ENCODE measurements at places on chromosomes 2 and 18.

GRCh38 chr2:205868773-205869333, 186.6 kb downstream of the NRP2 start:
- no peaks in the 10 kb centered on the region for H3K36me3 ChIP-seq
- no peak for DNase-seq
- H3K4me1 ChIP-seq: no peaks in the 10 kb centered on the region
- no peak overlapping the region for H3K4me3 ChIP-seq
- H3K27ac ChIP-seq: no peak overlapping the region

GRCh38 chr18:74508366-74508765, 12.2 kb downstream of the CNDP2 start:
- H3K27ac ChIP-seq: no peak overlapping the region
- H3K27me3 ChIP-seq: no peaks in the 10 kb centered on the region
- H3K36me3 ChIP-seq: peaks cover 87% of the 10 kb centered on the region

GRCh38 chr18:43847164-43848091, 570.1 kb upstream of the SYT4 start:
- H3K27ac ChIP-seq: peak overlapping the region; percentile 38
- no peaks in the 10 kb centered on the region for H3K27me3 ChIP-seq
- H3K36me3 ChIP-seq: no peaks in the 10 kb centered on the region
- no peak overlapping the region for H3K4me3 ChIP-seq

- no peak overlapping the region for H3K27ac ChIP-seq
- no peak for DNase-seq
- H3K4me1 ChIP-seq: no peaks in the 10 kb centered on the region
- H3K36me3 ChIP-seq: no peaks in the 10 kb centered on the region
- H3K4me3 ChIP-seq: no peak overlapping the region
Measured at GRCh38 chr18:66638856-66639629, 35.2 kb upstream of the CDH19 start.

- H3K27ac ChIP-seq: no peak overlapping the region
- no peak for DNase-seq
- peaks cover 96% of the 10 kb centered on the region for H3K36me3 ChIP-seq
- no peak overlapping the region for H3K4me3 ChIP-seq
Measured at GRCh38 chr2:233487748-233488345, 78.7 kb downstream of the USP40 start.

DNA sequence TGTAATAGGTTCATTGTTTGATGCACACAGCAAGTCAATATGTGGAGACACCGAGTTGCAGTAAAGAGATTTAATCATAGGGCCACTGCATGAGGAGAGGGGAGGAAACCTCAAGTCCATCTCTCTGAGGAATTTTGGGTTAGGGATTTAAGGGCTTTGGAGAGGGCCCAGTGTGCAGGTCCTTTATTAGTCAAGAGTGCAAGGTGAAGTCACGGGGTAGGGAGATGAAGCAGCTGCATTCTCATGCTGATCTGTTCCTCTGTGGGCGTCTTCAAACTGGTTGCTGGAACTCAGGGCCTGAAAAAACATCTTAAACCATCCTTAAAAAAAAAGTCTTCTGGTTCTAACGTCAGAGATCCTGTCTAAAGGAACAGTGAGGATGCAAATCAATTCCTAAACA, 131.6 kb downstream of the NXPH2 start:
- H3K4me3 ChIP-seq: no peak overlapping the region
- H3K27me3 ChIP-seq: no peaks in the 10 kb centered on the region

DNA sequence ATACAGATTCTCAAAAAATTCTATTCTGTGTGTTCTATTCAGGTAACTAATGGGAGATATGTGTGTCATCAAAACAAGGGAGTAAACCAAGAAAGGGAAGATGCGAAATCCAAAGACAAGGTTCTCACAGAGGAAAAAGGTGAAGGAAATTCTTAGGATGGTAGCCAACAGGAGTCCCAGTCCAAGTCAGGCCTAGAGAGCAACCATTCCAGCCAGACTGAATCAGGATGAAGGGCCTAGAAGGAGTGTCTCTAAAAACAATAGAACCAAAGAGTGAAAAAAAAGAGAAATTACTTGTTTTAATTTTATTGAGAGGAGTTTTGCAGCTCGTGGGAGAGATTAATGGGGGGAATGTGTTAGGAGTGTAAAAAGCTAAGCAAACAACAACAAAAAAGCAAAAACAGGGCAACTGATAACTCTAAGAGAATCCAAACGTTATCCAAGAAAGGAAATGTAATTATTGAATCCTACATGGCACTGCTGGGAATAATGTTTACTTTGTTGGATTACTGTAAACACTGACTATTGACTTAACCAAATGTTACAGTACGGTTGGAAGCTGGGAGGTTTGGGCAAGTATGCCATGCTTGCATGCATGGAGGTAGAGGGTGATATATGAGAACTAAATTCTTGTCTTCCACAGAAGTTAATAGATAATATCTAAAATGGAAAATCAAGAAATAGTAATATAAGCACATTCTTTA, 12.3 kb downstream of the MAP3K20 start:
- H3K27ac ChIP-seq: no peak overlapping the region
- H3K27me3 ChIP-seq: no peaks in the 10 kb centered on the region
- H3K4me3 ChIP-seq: no peak overlapping the region
- no peak for DNase-seq
- H3K36me3 ChIP-seq: peaks cover 13% of the 10 kb centered on the region

DNA sequence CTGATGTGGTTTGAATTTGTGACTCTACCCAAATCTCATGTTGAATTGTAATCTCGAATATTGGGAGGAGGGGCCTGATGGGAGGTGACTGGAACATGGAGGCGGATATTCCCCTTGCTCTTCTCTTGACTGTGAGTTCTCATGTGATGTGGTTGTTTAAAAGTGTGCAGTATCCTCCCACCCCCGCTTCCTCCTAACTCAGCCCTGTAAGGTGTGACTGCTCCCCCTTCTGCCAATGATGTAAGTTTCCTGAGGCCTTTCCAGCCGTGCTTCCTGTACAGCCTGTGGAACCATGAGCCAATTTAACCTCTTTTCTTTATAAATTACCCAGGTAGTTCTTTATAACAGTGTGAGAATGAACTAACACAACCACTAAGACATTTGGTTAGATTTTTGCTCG, 458.4 kb downstream of the THSD7B start:
- no peak for DNase-seq
- no peak overlapping the region for H3K27ac ChIP-seq
- H3K36me3 ChIP-seq: no peaks in the 10 kb centered on the region
- H3K4me3 ChIP-seq: no peak overlapping the region

DNA sequence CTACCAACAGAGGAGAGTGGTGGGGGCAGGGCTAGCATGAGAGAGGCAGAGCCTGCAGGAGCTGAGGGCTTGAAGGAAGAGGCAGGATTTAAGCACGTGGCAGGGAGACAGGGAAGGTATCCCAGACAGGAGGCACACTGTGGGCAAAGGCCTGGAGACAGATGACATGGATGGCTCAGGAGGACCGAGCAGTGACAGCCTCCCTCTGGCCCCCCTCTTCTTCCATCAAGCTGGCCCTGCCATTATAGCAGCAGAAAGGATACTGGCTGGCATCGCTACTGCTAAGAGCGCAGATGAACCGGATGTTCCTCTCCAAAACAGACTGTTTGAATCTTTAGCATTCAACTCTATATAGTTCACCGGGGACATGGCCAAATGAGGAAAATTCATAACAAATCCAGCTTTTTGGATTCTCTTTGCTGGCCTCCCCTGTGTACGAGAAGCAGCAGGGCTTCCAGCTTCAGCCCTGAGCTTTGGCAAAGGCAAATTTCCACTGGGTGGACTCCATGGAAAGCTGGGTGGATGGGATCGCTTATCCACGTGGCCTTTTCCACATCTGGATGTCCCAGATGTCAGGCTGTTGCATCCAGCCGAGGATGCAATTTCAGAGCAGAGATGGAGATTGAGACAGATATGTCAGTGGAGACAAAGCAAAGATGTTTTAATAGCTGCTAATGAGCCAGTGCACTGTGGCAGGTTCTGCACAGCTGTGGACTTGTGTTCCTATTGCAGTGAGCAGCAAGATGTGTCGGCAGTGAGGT, 36.2 kb downstream of the CAPN13 start:
- no peak overlapping the region for H3K27ac ChIP-seq
- H3K4me1 ChIP-seq: no peaks in the 10 kb centered on the region
- no peak for DNase-seq
- no peak overlapping the region for H3K4me3 ChIP-seq

DNA sequence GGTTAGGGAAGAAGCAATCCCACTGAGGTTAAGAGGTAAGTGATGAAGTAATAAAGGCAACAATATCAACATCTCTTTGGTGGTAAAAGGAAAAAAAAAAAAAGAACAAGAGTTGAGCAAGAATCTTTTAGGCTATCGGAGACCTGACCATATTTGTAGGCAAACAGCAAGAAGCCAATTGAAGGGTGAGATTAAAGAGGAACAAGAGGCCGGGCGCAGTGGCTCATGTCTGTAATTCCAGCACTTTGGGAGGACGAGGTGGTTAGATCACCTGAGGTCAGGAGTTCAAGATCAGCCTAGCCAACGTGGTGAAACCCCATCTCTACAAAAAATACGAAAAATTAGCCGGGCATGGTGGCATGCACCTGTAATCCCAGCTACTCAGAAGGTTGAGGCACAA, 11.3 kb downstream of the VPS54 start:
- H3K27me3 ChIP-seq: no peaks in the 10 kb centered on the region
- H3K27ac ChIP-seq: no peak overlapping the region
- H3K4me3 ChIP-seq: no peak overlapping the region
- H3K36me3 ChIP-seq: peaks cover 15% of the 10 kb centered on the region
- H3K4me1 ChIP-seq: peaks cover 40% of the 10 kb centered on the region

DNA sequence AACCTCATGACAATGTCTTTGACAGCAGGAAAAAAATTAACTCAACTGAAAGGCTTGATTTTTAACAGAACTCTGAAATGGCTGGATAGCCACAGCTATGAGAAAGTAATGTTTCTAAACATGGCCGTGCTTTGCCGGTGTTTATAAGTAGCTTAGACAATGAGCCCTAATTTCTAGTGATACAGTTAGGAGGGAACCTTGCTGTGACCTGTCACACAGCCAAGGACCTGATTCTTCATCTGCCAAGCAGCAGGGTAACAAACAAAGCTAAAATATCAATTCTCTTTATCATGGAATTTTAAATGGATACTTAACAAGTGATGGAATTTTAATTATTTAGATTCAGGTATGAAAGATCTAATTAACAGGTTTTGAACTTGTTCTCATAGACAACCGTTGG, 24.3 kb upstream of the DYNC2LI1 start:
- no peak for DNase-seq
- no peaks in the 10 kb centered on the region for H3K36me3 ChIP-seq
- no peak overlapping the region for H3K27ac ChIP-seq
- H3K4me3 ChIP-seq: no peak overlapping the region

DNA sequence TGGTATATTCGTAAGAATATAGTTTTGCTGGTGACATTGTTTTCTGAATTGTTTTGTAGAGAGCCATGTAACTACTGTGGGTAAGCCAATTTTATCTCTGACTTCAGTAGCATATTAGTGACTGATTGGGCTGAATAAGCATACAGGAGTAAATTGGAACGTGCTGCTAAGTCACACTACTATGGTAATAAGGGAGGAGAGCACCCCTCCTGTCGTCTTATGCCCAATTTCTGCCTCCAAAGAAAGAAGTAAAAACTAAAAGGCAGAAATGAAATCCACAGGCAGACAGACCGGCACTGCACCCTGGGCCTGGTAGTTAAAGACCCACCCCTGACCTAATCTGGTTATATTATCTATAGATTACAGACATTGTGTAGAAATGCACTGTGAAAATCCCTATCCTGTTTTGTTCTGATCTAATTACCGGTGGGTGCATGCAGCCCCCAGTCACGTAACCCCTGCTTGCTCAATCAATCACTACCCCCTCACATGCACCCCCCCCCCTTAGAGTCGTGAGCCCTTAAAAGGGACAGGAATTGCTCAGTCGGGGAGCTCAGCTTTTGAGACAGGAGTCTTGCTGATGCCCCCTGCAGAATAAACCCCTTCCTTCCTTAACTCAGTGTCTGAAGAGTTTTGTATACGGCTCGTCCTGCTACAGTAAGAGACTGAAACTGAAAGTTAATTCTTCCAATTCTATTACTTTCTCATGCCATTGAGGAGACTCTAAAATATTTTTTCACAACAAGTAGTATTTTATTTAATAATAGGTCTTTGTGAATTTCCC, 167.0 kb downstream of the ZNF804A start:
- H3K27me3 ChIP-seq: no peaks in the 10 kb centered on the region
- H3K36me3 ChIP-seq: no peaks in the 10 kb centered on the region
- peak overlapping the region; percentile 24 for H3K27ac ChIP-seq

DNA sequence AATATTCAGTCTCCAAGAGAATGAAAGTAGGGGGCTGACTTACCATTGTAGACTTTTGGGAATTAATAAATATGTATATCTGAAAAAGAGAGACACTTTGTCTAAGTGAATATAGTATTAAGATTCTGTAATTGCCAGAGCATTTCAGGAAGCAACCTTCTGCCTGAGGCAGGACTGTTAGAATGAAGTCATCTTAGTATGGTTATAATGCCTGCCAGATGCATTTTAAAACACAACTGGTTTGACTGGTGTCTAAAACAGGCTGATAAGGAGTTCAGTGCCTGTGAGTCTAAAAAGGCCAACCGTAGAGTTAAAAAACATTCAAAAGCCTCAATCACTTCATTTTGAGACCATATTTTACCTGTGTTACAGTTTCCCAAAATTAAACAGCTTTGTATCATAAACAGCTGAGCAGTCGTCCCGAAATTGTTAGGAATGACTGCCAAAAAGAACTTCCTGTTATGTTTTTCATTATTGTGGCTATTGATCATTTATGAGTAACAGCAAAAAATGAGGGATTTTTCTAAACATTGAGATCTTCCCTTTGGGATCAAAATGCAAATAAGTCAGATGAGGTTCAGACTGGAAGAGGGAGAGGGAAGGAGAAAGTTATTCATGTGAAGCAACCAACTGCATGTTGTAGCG, 443.9 kb downstream of the PID1 start:
- H3K4me1 ChIP-seq: no peaks in the 10 kb centered on the region
- H3K4me3 ChIP-seq: no peak overlapping the region
- DNase-seq: no peak
- H3K27ac ChIP-seq: no peak overlapping the region
- H3K36me3 ChIP-seq: no peaks in the 10 kb centered on the region

- no peak overlapping the region for H3K4me3 ChIP-seq
- H3K27ac ChIP-seq: peak overlapping the region; percentile 78
- H3K36me3 ChIP-seq: no peaks in the 10 kb centered on the region
- no peak for DNase-seq
- H3K27me3 ChIP-seq: no peaks in the 10 kb centered on the region
Measured at GRCh38 chr2:6994536-6995128, 77.4 kb downstream of the RNF144A start.

- no peak overlapping the region for H3K4me3 ChIP-seq
- DNase-seq: no peak
- H3K4me1 ChIP-seq: peaks cover 4% of the 10 kb centered on the region
- H3K27me3 ChIP-seq: no peaks in the 10 kb centered on the region
Measured at GRCh38 chr2:56009758-56010458, 86.3 kb upstream of the EFEMP1 start.
